ENCODE measurements at places on chromosomes 3 and 15.

- DNase-seq = no peak
Observed at GRCh38 chr3:41579861-41580260, 380.6 kb downstream of the CTNNB1 start.

- no peak for DNase-seq
Observed at GRCh38 chr15:69536726-69537512, 84.3 kb downstream of the RPLP1 start.

DNA sequence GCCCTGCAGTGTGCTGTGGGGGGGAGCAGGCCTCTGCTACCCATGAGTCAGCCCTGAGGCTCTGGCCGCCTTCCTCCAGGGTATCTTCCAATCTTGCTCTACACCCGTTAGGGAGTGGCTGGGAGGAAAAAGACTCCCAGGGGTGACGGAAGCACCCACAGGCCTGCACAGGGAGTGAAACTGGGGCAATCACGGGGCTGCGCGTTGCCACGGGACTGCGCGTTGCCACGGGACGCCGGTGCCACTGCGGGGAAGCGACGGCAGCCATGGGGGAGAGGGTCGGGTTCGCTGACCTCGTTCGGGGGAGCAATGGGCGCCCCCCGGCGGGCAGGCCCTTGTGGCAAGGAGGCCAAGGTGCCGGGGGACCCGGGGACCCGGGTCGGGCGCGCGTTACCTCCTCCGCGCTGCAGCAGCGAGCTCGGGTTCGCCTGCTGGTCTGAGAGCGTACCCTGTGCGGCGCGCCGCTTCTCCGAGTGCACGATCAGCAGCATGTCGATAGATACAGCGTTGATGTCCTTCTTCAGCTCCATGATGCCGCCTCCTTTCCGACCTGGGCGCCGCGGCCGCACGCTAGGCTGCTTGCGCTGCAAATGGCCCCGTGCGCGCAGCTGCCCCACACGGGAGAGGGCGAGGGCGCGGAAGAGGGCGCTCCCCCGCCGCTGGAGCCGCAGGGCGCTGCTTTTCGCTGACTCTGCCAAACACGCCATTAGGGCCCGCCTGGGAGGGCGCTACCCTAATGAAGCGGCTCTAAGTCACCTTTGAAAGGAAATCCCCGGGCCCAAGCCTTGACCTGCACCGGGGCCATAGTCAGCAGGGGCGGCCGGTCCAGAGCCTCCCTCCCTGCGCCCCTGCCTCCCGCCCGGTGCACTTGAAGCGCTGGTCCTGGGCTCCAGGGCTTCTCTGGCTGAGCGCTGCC lies at the start of gene KY:
Gene KY (minus strand): TSS at position 592 of the 916 bp plus-strand sequence. CDS start 62 bp downstream, at position 530.
- DNase-seq = peak; percentile 58

GRCh38 chr15:39171944-39172368 lies 408.9 kb upstream of the THBS1 start:
- peak; percentile 35 for DNase-seq

DNA sequence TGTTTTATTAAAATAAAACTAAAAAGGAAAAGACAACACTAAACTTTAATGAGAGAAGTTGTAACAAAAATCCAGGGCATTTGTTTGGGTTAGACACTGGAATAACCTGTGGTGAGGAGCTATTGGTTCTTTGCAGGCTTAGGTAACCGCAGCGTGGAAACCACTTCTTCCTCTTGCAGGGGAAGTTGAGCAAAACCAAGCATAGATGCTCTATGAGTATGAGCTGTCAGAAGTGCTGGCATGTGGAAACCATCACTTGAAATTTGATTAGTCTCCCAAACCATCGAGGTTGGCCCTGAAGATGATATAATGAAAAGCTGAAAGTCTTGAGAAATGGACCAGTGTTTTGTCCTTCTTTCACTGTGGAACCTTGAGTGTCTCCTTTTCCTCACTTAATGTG lies 127.1 kb upstream of the RBMS3 start:
- no peak for DNase-seq

- DNase-seq = no peak
Observed at GRCh38 chr3:13158408-13158807, 85.2 kb upstream of the IQSEC1 start.

DNA sequence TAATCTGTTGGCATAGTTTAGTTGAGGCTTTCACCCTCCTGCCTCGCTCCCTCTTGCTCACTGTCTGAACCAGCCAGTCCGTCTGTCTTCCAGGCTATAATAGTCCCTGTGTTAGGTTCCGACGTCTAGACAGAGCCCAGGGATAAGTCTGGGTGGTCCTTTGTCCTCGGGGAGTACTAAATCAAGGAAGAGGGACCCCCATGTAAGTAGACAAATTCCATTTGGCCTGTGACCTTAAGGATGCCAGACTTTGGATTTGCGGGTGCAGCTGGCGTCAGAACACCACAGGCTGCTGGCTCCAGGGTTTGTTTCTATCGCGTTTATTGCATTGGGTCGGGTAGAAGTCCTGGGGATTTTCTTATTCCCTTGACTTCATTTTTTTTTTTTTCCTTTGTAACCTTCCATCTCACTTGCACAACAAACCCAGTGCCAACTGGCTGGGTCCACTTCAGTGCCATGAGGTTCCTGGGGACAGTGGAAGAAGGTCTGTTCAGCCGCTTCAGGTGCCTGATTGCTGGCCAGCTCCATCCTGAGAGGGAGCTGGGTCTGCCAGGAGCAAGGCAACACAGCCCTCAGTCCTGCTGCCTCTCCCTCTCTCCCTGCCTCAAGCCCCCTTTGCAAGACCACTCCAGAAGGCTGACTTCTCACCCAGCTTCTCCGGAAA lies 95.4 kb upstream of the KLHL25 start:
- no peak for DNase-seq

DNA sequence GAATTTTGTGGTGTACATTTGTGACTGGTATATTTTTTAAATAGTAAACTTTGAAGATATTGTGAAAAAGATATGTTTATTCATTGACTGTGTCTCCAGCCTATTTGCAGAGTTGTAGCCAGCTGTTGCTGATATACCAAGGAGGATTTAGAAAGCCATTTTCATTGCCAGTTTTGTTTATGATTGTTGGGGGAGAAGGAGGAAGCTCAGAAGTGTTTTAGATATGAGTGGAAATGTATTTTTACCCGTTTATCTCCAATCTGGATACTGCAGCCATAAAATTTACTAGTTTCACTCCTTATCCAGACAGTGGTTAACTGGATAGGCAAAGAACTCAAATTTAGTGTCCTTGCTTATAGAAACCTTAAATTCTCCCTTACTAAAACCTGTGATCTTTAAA lies 18.8 kb downstream of the ATP11B start:
- no peak for DNase-seq

DNA sequence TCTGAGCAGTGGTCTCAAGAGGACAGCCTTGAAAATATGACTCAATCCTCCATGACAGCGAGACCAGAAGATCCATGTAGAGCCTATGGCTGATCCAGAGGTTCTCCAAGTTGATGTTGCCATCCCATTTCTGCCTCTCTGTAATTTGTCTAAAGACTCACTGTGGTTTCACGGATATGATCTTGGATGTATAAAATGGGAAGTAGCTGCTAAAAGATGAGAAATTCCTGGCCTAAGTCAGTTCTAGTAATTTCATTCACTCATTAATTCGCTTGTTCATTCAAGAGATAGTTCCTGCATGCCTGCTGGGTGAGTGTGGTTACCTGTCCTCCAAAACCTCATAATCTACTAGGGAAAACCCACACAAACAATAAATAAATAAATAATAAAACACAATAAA lies 145.9 kb downstream of the TNIK start:
- no peak for DNase-seq

DNA sequence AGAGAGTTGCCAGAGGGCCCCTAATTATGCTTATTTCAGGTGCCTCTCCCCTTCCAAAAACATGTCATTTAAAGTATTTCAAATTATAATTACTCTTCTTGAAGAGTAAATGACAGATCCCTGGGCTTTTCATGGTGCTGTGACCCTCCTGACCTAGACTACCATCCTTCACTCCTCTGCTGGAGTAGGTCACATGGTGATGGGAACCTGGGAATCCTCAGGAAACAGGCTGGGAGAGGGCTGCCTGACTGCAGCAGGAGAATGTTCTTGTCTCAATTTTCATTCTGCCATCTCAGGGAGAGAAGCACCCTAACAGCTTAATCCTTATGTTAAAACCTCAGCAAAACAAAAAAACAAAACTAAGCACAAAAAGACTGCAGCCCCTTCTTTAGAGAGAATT lies 24.6 kb downstream of the PGBD4 start:
- no peak for DNase-seq

GRCh38 chr15:85748176-85748575 lies 46.5 kb downstream of the KLHL25 start:
- DNase-seq = no peak

DNA sequence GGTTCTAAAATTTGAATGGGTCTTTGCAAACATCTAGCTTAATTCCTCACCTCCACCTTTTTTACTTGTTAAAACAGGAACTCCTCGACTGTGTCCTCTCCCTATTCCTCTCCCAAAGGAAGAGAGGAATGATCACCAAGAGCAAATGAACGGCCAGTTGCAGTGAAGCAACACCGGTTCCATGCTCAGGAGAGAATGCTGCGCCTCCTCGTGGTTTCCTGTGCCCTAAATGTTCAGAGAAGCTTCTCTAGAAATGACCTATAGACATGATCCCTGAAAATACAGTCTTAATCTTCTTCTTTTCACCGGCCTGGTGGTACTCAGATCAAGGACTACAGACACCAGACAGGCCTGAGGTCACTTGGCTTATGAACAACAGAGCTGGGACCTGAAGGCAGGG lies 65.1 kb upstream of the GUCA1C start:
- DNase-seq = no peak

GRCh38 chr15:57100136-57100539 lies 181.7 kb downstream of the TCF12 start:
- DNase-seq = no peak

DNA sequence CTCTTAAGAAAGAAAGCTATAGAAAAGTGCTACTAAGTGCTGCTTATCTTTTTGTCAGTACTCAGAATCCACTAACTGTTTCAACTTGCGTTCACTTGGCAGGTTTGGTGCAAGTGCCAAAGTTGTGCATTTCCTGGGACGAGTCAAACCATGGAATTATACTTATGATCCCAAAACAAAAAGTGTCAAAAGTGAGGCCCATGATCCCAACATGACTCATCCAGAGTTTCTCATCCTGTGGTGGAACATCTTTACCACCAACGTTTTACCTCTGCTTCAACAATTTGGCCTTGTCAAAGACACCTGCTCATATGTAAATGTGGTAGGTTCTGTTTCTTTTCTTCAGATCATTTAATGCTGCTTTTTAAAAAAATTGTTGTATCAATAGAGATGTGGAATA lies 32.6 kb downstream of the GYG1 start:
- no peak for DNase-seq

- no peak for DNase-seq
Observed at GRCh38 chr3:62982795-62983455, 107.7 kb upstream of the CADPS start.

DNA sequence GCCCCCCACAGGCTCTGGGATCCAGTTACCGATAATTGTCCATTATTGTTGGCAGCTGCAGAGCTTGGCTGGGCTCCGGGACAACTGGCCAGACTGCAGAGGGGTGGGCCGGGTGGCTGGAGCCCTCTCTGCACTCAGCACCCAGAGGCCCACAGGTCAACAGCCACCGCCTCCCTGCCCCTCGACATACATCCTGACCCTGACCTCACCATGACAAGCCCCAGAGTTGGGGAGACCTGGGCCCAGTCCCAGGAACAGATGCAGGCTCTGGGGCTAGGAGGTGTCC lies 22.4 kb downstream of the PTH1R start:
- DNase-seq = peak; percentile 8

DNA sequence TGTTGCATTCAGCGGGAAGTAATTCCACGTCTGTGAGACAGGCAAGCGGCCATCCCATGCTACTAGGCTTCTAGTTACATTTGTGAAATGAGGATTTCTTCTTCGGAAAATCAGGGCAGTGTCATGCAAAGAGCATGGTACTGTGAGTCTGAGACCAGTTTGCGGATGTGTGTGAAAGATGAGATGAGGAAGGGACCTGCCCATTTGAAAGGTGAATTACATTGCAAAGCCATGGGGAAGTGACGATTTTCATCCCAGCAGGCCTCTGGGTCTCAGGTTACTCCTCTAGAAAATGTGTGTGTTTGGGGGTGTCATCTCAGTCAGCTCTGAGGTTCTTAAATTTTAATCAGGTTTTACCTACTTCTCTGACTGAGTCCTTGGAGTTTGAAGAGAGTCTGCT lies 16.1 kb downstream of the TLE3 start:
- no peak for DNase-seq

DNA sequence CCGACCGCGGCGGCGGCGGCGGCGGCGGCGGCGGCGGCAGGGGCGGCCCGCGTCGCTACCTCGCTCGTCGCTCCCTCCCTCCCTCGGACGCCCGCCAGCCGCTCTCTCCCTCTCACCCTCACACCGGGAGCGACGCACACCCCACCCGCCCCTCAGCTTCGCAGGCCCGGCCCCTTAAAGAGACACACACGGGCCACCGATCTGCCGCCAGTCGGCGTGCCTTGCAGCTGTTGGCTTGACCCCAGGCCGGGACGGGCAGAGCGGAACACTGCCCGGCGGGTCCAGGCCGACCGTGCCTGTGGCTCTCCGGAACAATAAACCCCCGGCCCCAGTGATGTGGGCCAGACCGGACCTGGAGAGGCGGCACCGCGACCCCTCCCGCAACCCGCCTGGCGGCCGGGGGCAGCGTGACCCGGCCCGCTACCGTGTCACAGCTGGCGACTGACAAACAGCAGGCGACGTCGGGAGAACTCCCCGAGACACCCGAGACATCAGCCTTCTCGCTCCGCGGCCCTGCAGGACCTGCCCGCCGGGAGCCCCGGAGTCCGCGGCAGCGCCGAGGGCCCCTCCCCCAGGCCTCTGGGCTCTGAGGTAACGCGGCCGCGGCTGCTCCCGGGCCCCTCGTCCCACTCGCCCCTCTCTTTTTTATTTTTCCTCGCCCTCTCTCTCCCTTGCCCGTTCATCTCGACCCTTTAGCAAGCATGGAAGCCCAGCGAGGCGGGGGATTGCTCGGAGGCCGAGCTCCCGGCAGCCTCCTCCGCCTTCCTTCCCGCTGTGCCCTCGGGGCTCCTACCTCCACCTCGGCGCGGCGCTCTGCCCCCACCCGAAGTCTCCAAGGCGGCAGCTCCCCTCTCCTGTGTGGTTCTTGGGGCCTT lies at the start of gene SETD2:
Gene SETD2 (minus strand): TSS at position 107 of the 875 bp plus-strand sequence. CDS start 189 bp downstream, outside the sequence.
- peak; percentile 94 for DNase-seq

DNA sequence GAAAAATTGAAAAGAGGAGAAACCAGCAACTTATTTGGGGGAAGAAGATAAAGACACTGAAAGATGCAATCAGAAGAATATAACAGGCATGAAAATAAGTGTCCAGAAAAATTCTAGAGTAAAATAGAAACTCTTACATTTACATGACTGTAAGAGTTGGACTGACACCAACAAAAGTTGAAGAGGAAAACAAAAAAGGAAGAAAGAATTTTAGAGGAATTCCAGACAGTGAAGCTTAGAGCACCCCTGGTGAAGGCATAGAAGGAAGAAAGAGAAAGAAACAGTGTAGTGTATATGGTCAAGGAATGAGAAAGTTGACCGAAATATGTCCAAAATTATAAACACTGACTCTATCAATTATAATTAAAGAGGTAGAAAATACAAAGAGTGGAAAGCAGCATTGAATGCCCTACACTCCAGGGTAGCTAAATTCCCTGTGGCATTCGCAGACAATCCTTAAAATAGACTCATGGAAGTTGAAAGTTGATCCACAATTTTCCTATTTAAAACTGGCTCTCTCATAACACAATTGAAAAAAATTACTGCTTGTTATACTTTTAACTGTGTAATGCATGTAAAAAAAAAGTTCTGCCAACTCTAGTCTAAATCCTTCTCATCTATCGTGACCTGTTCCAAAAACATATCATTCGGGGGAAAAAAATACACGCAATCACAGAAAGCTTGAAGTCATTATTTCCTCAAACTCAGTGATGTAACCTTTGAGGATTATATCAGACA lies 102.6 kb upstream of the ABI3BP start:
- no peak for DNase-seq

All from hippocampal formation (tissue), 2 donors.